ENCODE measurements at places on chromosomes 7 and 10.

DNA sequence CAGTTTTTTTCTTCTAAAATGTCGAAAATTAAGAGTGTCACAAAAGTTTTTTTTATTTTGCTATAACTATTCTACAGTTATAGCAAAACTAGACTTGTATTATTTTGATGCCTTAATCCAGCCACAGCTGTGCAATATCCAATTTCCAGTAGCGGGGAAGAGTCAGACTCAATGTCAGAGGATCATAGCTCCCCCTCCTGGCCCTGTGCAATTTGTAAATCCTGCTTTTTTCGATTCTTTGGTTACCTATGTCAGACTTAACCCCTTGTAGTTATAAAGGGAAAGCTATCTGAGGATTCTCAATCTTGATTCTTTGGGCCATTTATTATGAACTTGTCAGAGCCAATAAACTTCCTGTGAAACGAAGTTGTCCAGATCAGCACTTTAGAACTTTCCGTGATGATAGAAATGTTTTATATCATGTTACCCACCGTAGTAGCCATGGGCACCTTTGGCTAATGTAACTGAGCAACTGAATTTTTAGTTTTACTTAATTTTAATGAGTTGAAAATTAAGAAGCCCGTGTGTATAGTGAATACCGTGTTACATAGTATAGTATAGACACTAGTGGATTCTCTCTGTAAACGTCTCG is 87.7 kb upstream of the PRKCQ start:
- no peak for DNase-seq

GRCh38 chr7:39153113-39153512 is 175.4 kb downstream of the POU6F2 start:
- no peak for DNase-seq

DNA sequence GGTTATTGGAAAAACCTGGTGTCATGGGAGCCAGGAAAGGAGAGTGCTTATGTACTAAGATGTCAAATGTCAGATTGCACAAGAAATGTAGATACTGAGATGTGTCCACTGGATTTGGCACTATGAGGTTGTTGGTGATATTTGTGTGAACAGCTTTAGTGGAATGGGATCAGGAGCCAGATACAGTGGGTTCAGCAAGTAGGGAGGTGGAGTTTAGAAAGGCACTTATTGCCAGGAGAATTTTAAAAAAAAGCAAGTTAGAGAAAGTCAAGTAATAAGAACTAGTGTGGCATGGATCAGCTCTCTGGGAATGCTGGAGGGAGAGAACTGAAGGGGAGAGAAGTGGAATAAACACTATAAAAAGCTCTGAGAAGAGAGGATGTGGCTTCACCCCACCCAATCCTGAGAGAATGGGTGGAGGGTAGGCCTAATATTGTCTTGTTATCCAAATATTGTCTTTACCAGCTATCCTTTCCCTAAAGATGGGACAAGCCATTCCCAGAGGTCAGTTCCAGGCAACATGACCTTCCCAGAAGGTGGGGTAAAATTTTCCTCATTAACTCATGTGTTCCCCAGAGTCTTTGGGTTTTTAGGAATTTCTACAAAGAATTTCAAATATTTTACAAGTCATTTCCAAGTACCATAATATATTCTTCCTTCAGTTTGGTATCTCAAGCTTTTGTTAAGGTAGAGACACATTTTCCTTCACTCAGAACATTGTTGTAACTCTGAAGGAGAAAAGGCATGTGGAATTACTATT is 42.3 kb downstream of the ENTPD1 start:
- no peak for DNase-seq

GRCh38 chr10:33739031-33739430 is 404.6 kb upstream of the NRP1 start:
- no peak for DNase-seq

DNA sequence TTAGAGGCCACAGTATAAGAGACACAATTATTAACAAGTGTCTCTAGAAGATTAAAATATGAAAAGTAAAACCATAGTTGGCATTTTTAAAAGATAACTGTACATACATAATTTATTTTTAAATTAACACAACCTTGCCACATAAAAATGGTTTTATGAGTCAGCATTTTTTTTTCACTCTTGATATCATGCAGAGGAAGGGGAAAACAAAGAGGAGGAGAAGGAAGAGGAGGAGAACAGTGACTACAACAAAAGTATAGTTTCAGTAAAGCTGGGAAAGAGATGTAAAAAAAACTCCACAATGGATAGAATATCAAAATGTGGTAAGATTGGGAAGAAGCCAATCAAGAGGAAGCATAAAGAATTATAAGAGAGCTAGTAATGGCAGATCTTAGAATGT is 34.0 kb downstream of the CH25H start:
- DNase-seq: no peak

DNA sequence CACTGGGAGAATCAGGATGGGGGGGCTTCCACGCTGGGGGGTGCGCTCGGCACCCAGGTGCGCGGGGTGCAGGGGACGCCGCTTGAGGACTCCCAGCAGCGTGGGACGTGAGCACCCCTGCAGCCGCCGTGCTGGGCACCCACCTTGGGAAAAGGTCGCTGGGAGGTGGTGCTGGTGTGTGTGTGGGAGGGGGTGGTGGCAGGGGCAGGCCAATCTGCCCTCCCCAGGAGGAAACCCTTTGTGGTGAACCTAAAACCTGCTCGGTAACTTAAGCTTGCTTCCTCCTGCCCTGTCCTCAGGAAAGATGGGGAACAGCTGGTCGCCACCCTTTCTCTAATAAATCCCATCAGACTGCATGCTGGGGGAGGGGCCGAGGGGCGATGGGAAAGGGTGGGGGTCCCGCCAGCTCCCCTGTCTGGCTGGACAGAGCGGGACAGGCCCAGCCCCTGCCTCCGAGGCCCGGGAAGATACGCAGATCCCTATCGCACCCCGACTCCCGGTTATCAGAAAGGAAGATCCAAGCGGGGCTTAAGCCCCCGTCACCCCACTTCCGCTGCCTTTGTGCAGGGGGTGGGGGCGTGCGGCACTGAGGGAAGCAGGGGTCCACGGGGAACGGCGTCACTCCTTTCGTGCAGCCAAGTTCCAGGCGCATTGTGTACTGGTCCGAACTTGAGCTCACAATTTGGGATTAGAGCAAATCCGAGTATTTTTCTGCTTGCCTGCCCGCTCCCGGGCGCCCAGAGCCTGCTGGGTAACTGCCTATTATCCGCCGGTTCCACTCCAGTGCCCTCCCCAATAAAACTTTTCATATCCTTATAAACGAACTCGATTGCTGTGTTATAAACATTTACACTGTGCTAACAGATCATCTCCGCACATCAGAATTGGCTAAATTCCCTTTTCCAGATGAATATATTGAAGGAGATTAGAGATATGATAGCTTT is 64.6 kb downstream of the UNCX start:
- DNase-seq: no peak

GRCh38 chr7:138349841-138350700 is 110.0 kb upstream of the TRIM24 start:
- no peak for DNase-seq

DNA sequence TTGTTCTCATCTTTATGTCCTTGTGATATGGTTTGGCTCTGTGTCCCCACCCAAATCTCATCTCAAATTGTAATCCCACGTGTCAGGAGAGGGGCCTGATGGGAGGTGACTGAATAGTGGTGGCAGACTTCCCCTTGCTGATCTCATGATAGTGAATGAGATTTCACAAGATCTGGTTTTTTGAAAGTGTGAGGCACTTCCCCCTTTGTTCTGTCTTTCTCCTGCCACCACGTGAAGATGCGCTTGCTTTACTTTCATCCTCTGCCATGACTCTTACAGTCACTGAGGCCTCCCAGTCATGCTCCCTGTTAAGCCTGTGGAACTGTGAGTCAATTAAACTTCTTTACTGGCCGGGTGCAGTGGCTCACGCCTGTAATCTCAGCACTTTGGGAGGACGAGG is 161.0 kb downstream of the HERPUD2 start:
- no peak for DNase-seq

DNA sequence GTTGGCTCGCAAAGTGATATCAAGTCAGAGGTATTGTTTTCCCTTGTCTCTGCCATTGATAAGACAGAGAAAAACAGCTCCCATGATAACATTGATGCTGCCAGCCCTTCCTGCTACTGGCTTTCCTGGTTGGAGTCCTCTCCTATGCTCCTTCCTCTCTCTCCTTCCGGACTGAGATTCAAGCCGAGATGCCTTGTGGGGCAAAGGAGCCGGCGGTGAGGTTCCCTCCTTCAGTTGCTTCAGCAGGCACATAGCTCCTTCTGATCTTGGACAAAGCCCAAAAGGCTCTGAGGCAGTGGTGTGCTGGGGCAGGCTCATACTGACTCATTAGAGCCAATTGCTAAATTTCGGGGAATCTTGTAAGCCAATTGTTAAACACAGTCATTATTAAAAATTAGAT is 8.8 kb upstream of the ZCCHC24 start:
- no peak for DNase-seq

DNA sequence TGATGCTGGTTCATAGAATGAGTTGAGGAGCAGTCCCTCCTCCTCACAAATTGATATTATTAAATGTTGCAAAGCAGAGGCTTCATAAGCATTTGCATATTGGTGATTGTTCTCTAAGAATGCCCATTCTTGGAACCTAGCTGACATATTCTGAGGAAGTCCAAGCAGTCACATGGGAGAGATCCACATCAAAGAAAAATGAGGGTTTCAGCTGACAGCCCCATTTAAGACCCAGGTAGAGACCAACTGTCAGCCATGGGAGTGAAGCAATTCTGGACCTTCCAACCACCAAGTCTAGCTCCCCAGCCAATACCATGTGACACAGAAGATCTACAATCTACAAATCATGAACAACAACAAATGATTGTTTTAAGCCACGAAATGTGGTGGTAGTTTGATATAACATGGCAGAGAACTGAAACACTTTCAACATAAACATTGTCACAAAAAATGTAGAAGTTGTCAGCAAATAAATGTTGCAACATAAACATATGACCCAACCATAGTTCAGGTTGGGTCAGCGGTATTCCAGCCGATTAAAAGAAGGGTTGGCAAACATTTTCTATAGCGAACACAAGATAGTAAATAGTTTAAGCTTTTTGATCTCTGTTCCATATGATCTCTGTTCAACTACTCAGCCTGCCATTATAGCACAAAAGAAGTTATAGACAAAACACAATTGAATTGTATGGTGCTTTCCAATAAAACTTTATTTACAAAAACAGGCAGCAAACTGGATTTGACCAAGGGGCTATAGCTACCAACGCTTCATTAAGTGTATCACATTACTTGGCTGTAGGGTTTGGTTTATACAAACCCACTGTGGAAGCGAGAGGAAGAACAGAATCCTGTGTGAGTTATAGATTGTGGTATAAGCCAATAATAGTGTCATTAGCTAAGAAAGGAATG is 41.4 kb upstream of the MPP7 start:
- DNase-seq: no peak

DNA sequence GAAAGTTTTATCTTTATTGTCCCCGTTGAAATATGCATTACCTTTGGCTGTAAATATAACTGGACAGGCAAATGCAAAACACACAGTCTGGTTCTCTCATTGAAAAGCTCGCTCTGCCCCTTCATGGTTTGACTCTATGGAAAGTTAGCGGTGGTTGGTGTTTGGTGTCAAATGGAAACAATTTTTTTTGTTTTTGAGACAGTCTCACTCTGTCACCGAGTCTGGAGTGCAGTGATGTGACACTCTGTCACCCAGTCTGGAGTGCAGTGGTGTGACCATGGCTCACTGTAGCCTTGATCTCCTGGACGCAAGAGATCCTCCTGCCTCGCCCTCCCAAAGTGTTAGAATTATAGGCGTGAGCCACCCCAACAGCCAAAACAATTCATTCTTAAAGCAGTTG is 149.7 kb downstream of the LRRC4 start:
- no peak for DNase-seq

GRCh38 chr10:128046953-128047290 is 79.3 kb downstream of the MKI67 start:
- DNase-seq: no peak

DNA sequence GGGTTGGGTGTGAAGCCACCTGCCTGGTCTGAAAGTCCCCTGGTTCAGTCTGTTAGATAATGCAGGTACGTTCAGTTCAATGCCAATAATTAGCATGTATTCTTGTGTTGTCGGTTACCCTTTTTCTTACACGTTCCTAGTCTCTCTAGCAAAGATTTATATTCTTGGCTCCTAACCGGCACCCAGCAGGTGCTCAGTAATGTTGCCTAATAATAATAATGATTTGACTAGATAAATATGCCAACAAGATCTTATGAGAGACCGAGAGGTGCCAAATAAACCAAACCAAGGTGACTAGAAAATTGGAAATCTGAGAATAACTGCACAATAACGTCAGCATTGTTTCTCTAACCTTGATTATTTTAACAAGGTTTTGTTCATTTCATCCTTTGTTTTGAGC is 1.1 kb upstream of the SMIM30 start:
- no peak for DNase-seq

DNA sequence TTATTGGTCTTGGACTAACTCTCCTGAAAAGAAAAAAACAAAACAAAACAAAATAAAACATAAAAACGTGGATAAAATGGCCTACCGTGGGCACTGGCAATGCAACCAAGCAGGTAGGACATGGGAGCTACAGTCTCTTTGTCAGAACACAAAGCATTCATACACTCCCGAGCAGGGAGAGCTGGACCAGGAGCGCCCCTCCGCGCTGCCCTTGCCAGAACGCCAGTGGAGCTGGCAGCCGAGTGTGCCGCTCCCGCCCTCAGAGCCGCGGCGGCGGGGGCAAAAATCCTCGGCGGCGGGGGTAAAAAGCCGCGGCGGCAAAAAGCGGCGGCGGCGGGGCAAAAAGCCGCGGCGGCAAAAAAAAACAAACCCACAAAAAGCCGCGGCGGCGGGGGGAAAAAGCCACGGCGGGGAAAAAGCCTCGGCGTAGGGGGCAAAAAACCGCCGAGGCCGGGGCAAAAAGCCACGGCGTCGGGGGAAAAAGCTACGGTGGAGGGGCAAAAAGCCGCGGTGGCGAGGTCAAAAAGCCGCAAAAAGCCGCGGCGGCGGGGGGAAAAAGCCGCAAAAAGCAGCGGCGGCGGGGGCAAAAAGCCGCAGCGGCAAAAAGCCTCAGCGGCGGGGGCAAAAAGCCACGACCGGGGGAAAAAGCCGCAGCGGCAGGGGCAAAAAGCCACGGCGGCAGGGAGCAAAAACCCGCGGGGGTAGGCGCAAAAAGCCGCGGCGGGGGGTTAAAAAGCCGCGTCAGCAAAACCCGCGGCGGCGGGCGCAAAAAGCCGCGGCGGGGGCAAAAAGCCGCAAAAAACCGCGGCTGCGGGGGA is 418.1 kb downstream of the ZNF716 start:
- no peak for DNase-seq
